Stimulated activated CD8-positive, alpha-beta memory T cell treated with anti-CD3 and anti-CD28 coated beads, Interleukin-2, amount 100 ng/mL, for 1 hour (primary cell): ENCODE measurements at places on chromosomes 4 and X.

DNA sequence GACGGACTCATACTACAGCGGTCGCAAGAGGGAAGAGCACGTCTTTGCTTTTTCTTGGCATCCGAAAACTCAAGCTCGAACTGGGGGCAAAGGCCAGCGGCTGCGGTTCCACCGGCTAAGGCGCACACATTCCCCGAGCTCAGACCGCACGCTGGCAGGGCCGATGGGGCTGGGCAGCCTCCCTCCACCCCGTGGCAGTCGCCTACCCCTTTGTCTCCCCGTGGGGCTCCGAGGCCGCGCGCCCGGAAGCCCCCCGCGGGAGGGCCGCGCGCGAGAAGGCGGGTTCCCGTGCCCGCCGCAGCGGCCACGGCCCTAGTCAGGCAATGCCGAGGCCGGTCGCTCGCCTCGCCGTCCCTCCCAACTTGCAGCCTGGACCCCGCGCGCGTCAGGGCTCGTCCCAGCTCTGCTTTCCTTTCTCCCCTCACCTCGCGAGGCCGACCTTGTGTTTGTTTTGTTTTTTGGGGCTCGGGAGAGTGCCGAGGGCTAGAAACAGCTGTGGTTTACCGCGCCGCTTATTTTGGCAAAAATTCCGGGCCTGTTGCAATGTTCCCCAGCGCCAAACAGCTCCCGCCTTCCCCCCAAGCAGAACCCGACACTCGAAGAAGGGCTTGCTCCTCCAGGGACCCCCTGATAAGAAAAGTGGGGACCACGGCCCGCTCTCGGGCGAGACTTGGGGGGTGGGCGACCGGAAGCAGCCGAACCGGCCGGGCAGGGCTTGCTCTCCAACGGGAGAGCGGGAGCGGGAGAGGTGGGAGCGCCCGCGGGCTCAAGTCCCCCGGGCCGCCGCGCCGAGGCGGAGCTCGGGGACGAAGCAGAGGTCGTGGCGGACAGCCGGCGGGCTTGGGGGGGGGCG is 561 bp upstream of the N4BP2 start:
- peak; percentile 11 for DNase-seq

- DNase-seq: no peak
Observed at GRCh38 chr4:78459327-78459726, 92.2 kb upstream of the ANXA3 start.

DNA sequence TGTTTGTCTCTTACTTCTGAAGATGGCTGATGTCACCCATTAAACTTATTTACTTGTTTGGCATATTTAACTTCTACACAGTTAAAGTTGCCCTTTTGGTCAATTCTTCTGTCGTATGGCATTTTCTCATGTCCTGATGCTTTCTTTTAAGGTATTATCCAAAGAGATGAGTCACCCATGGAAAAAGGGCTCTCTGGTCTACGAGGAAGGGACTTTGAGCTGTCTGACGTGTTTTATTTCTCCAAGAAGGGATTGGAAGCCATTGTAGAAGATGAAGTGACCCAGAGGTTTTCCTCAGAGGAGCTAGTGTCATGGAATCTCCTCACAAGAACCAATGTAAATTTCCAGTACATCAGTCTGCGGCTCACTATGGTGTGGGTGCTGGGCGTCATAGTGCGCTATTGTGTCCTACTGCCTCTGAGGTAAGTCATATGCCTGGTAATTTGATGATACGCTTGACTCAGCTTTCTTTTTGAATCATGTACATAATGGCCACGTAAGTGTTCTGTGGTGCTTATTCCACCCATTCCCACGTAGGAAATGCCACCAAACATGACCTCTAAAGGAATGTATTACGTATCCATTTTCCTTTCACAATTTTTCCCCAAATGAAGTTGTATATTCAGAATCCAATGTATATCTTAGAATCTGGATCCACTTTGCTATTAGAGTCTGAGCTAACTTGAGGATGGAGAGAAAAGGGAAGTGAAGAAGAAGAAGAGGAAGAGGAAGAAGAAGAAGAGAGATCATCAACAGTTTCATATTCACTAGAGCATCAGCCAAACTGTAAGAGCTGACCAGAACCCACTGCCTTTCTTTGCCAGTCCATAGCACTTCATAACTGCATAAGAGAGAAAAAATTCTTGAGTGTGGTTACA is 45.7 kb downstream of the GPAT3 start:
- DNase-seq: no peak

GRCh38 chrX:55754861-55755294 is 37.3 kb downstream of the RRAGB start:
- DNase-seq: no peak

DNA sequence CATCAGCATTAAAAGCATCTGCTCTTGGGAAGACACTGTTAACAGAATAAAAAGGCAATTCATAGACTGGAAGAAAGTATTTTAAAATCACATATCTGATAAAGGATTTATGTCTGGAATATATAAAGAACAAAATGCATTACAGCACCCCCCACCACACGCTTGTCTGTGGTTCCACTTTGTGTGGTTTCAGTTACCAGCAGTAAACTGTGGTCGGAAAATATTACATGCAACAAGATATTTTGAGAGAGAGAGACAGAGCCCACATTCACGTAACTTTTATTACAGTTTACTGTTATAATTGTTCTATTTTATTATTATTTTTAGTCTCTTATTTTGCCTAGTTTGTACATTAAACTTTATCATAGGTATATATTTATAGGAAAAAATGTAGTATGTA is 21.2 kb upstream of the PDE6B start:
- no peak for DNase-seq

DNA sequence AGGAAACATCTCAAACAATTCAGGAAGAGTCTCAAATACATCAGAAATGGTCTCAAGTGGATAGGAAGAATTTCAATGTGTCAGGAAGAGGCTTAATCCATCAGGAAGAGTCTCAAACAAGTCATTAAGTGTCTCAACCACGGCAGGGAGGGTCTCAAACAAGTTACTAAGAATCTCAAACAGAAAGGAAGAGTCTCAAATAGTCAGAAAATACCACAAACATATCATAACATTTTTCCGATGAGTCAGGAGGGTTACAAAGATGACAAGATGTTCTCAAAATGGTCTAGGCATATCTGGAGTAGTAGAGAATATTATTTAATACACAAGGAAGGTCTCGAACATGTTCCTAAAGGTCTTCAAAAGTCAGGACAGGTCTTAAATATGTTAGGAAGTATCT is 109.3 kb upstream of the USP9X start:
- DNase-seq: no peak

- DNase-seq: no peak
Observed at GRCh38 chrX:45778616-45779015, 577.9 kb upstream of the DIPK2B start.

GRCh38 chrX:85244450-85245211 is 840 bp downstream of the ZNF711 start:
- no peak for DNase-seq

GRCh38 chr4:18445110-18445509 is 423.6 kb upstream of the LCORL start:
- no peak for DNase-seq

GRCh38 chrX:108734426-108734825 is 1.9 kb downstream of the IRS4 start:
- no peak for DNase-seq

GRCh38 chr4:111618908-111619307 is 526.3 kb upstream of the FAM241A start:
- no peak for DNase-seq

GRCh38 chr4:177487977-177488376 is 45.7 kb upstream of the AGA start:
- DNase-seq: no peak

DNA sequence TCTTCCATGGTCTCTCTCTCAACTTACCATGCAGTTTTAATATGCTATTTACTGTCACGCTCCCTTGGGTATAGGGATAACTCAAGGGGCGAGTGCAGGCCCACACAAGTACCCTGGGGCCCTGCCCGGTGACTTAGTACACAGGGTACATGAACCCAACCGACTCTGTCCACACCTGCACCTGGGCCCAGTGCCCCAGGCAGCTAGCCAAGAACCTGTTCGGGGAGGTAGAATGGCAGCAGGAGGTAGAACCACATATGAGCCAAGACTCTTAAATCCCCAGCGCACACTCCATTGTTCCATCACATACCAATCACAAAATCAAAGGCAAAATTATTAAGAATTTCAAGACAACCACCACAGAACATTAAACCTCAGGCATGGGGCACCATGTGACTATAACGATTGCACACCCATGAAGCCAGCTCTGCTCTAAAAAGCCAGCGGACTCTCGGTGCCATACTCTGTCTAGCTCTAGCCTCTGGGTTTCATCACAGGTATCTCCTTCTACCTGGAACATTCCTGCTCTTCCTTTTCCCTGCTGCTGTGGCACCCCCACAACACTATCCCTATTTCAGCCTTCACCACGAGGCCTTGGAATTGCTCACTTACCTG is 14.6 kb downstream of the PHF8 start:
- DNase-seq: no peak

- DNase-seq: no peak
Observed at GRCh38 chr4:183321079-183321478, 1.0 kb upstream of the CLDN22 start.

DNA sequence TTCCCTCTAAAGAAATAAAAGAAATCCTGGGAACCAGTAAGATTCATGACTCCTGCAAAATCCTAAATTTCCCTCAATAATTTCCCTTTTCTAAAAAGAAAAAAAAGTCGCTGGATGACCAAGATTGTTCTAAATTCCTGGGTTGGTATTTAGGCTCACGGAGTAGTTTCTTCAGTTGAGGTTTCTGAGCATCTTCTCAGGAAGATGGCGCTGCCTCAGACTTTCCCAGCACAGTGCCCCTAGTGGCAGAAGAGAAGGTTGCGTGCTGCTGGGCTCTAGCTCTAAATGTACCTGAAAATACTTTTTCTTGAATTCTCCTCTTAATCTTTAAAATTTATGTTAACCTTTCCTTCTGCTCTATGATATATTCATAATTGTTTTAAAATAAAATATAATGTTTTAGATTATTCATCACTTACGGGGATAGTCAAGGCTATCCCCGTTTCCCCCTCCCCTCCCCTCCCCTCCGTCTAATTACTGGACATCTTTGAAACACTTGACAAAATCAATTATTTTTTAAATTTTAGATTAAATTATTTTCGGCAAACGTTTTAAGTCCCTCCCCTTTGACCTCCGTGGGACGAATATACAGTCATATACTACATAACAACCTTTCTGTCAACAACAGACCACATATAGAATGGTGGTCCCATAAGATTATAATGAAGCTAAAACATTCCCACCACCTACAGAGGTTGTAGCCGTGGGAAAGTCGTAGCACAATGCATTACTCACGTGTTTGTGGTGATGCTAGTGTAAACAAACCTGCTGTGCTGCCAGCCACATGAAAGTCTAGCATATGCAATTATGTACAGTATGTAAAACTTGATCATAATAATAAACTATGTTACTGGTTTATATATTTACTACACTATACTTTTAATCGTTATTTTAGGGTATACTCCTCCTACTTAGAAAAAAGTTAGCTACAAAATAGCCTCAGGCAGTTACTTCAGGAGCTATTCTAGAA is 41.0 kb upstream of the GATB start:
- peak; percentile 5 for DNase-seq

DNA sequence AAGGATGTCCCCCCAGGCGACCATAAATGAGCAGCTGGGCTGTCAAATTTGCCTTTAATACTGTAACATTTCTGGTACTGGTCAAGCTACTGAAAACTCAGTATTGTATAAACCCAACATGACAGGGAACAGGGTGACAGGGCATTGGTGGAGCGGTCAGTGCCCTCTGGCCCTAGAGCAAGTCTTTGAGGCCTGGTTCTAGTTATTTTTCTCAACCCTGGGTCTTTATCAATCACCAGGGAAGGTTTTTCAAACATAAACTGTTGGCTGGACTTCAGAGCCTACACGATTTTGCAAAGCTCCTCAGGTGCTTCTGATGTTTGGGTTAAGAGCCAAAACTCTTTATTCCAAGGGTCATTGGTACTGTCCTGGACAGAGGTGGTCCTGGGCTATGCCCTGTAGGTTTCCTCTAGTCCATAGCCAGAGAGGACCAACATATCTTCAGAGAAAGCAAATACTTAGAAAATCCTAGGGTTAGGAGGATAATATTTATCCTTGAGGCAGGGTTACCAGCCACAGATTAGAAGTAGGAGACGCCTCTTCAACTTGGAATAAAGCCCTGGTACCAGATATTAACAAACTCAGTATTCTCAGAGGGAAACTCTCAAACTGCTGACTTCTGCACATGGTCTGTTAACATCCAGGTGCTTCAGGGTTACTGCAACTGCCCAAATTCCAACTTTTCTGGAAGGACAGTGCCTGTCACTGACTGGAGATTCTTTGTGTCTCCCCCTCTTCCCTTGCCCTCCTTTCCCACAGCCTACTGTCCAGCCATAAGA is 26.7 kb upstream of the ADH7 start:
- DNase-seq: no peak

DNA sequence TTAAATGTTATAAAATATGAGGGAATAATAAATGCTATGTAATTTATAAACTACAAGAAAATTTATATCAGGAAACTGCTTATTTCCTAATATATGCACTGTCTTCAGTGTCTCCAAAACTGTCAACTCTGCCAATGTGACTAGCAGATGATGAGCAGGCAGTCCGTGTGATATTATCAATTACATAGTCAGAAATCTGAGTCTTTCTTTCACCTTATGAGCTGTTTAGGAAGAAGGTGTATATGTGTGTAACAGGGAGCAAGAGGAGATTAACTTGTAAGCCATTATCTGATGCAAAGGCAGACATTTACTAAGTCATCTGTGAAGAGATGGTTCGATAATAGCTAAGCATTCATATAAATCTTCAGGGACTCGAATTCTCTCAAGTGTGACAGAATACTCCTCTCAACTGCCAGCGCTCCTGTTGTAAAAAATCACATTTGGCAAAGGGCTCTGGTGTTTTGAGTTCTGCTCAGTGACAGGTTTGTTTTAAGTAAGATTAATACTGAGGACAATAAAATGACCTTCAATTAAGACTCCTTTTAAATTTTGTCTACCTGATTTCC is 79.7 kb downstream of the SNCA start:
- no peak for DNase-seq

DNA sequence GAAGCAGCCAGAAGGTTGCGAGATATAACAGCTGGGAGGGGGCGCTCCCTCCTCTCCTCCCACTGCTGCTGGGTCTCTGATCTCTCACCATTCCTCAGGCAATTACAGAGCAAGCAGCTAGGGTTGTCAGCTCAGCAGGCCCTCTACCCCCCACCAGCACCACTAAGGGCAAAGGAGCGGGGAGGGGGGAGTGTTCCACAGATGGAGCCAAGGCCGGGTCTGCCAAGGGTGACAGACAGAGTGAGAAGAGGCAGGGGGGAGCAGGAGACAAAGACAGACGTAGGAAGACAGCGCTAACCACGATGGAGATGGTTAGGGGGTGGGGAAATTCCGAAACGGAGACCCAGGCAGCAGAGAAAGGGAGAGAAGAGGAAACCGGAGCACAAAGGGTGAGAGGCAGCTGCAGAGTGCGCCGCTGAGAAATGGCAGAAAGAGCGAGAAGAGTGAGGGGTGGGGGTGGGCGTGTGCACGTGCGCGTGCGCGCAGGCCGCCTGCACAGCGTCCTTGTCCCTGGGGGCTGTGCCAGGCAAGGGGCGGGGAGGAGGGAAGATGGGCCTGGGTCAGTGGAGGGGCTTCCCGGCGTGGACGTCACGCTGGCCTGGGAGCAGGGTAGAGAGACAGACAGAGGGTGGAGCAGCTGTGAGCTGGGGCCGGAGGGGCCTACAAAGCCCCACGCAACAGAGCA is 6.9 kb downstream of the L1CAM start:
- DNase-seq: no peak
